ENCODE measurements at places on chromosomes 12 and 14.

GRCh38 chr12:95693689-95694088 lies 96.9 kb downstream of the NTN4 start:
- no peak for DNase-seq

DNA sequence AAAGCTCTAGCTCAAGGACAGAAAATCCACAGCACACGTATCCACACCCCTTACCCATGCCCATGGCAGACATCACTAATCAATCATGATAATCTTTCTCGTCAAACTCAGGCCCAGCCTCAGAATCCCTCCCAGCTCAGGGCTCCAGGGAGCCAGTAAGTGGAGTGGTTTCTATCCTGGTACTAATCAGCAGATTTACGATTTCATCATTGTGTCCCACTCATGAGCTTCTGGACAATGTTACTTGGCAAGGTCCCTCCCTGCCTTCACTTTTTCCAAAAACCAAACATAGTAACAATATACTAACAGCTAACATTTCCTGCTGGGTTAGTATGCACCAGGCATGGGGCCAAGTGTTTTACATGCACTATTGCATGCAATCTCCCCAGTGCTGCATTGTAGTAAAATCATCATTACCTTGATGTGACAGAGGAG lies 45.8 kb upstream of the NCOR2 start:
- peak; percentile 43 for DNase-seq

GRCh38 chr12:114817571-114818425 lies 133.8 kb upstream of the TBX3 start:
- DNase-seq, result no peak

- no peak for DNase-seq
These were observed 12.0 kb upstream of the MDM1 start for GRCh38 chr12:68344126-68344525.

DNA sequence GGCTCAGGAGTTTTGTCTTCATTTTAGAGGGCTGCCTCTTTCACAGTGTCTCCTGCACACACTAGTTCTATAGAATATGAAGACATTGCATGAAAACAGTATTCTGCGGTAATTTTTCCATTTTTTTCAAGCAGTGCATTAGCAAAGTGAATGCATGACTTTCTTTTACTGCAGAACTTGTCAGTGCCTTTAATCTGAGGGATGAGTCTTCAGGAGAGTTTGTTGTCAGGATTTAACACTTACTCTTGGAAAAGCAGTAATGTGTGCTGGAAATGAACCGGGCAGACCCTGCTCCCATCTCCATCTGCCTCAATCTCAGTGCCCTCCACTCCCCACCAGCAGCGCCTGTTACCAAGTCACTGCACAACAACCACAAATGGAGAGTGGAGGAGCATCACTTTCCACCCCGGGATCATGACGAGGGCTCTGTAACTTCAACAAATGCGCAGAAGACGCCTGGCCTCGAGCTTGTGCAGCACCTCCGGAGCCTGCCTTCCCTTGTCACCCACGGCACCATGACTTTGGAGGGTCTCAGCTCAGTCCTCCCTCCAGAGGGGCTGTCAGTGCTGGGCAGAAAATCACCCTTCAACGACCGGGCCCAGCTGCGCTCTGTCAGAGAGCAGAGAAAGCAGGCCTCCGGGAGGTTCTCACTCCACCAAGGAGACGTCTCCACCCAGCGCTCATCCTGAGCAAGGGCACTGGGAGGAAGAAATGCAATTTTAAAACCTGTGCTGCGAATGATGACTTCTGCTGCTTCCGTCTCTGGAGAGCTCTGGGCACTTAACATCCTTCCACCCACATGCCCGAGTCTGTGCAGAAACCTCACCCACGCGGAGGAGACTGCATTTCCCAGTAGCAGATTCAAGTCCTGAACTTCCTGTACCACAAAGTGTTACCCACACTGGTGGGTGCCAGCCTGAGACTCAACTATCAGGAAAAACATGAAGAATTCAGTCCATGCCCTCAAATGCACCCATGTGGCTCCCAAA lies 255.7 kb downstream of the ADGRD1 start:
- no peak for DNase-seq

GRCh38 chr14:25150934-25151790 lies 101.2 kb upstream of the STXBP6 start:
- DNase-seq, result peak; percentile 96

DNA sequence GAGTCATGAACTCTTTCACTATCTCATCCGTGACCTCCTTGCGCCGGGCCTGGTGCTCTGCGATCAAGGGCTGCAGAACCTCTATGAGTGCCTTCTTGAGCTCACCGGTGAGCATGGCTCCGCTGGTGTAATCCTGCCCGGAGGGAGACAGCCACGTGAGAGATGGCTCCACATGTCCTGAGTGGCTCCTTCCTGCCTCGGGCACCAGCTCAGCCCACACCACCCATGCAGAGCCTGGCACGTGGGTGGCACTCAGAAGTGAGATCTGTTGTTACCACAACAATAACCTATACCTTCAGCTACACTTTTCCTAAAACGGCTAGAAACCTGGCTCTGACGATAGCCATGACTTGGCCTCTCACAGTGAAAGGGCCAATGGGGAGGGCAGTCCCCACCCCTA lies 11.8 kb downstream of the SLC25A47 start:
- DNase-seq, result no peak

- no peak for DNase-seq
These were observed 45.9 kb upstream of the CNOT2 start for GRCh38 chr12:70197345-70197744.

DNA sequence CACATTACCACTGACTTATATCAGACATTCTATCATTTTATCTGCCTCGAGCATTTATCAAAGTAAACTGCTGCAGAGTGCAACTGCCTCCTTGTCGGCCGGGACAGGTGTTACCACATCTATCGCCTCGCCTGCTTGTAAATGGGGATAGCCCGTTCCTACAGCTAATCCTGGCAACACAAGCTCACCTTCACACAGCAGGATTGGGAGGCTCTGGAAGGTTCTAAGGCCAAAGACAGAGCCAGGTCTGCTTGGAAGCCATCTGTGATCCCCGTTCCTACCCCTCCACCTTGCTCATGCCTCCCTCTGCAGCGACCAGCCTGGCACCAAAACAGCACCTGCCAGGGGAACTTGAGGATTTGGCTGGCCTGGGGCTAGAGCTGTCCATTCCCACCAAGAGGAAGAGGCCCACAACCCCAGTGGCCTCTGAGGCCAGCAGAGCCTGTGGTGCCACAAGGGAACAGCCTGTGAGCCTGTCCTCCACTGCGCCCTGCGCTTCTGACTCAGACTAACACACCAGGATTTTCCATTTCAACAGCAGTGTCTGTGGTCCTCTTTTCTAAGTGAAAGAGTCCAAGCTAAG lies 114.8 kb upstream of the DIO3 start:
- DNase-seq, result no peak

DNA sequence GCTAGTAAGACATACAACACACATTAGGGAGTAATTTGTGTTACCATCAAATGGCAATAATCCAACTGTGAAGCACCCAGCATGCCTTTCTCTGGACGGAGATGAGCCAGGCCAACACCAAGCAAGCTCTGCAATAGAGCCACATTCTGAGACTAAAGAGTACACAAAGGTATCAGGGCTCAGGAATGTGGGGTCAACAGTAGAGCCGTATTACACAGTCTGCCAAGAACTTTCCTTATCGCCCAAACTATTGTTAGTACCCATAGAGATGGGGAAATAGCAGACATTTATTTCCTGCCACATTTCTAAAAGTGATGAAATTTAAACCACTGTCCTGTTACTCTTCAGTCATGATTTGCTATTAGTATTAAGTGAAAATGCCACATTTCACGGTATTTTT lies 113.7 kb downstream of the BMP4 start:
- no peak for DNase-seq

DNA sequence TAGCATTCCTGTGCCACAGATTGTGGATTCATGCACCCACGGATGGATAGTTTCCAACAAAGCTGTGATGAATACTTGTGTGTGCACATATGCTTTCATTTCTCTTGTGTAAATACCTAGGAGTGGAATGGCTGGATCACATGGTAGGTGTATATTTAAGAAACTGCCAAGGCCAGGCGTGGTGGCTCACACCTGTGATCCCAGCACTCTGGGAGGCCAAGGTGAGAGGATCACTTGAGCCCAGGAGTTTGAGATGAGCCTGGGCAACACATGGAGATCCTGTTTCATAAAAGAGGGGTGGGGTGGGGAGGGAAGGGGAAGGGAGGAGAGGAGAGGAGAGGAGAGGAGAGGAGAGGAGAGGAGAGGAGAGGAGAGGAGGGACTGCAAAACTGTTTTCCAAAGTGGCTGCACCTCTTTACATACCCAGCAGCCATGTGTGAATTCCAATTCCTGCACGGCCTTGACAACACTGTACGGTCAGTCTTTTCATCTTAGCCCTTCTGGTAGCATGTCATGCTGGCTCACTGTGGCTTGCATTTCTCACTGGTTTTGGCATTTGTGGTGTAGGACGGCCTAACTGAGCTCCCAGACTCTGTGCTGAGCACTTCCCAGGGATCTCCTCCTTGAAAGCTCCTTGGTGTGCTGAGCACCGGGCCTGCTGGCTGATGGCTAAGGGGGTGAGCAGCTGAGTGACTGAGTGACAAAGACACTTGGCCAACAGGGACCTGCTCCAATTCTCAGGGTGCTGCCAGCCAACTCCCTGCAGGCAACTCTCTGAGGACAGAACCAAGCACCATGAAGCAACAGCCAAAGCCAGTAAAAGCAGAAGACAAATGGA lies 27.9 kb downstream of the SYNE3 start:
- no peak for DNase-seq

DNA sequence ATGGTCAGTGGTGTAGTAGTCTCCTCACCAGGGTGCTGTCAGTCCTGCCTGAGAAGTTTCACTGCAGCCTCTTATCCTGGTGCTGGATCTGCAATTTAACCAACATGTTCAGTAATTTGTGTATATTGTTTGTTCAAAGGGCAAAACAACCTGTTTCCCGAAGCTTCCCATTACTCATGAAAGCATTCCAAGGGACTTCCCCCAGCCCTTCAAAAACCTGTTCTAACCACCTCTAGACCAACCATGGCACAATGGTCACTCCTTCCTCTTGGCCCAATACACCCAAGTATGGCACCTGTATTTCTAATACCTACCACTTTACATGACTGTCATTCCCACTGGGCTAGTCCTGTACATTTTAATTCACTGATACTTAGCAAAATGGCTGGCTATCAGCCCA lies 12.1 kb downstream of the CKAP4 start:
- no peak for DNase-seq

DNA sequence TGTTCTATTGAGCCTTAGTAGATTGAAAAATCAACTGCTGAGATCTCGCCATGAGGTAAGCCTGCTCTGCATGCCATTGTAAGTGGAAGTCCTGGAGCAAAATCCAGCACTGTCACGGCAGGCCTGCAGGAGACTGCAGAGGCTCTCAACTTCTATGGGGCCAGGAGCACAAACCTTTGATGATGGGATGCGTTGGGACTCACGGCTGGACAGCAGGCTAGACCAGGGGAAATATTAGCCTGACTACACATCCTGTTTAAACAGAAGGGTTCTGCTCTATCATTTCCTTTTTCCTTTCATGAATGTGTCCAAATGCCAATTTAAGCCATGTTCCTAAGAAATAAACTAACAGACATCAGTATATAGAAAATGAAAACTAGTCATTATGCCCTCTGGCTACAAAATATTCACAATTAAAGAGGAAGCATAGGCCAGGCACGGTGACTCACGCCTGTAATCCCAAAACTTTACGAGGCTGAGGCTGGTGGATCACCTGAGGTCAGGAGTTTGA lies 33.9 kb upstream of the RASSF8 start:
- no peak for DNase-seq

- DNase-seq, result peak; percentile 99
These were observed 17.2 kb downstream of the NKX2-1 start for GRCh38 chr14:36502558-36503508.

- DNase-seq, result no peak
These were observed 63.1 kb upstream of the DACT1 start for GRCh38 chr14:58574623-58575022.

- peak; percentile 79 for DNase-seq
These were observed 21.3 kb upstream of the CD27 start for GRCh38 chr12:6423267-6424007.

- DNase-seq, result no peak
These were observed 144.9 kb upstream of the SYT1 start for GRCh38 chr12:78719721-78720120.

- peak; percentile 34 for DNase-seq
These were observed 33.7 kb upstream of the DLK1 start for GRCh38 chr14:100692859-100693558.

- no peak for DNase-seq
These were observed 6.6 kb downstream of the PPP4R4 start for GRCh38 chr14:94180655-94181271.

DNA sequence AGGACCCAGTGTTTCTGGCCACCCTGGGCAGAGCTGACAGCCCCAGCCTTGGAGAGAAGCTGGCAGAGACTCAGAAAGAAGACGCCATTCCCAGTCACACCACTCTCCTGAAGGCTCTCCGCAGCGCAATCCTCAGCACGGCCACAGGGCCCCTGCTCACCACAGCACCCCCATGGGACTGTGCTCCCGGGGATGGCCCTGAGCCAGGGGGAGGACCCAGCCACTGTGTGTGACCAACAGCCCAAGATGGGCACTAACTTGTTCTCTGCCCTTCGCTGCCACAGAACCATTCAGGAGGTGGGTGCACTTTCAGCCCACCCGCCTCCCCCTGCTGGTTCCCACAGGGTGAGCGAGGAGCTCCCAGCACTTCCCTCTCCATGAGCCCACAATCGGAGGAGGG lies 57.1 kb downstream of the CCNK start:
- no peak for DNase-seq

- peak; percentile 21 for DNase-seq
These were observed 6.5 kb downstream of the NFE2 start for GRCh38 chr12:54294152-54294952.

DNA sequence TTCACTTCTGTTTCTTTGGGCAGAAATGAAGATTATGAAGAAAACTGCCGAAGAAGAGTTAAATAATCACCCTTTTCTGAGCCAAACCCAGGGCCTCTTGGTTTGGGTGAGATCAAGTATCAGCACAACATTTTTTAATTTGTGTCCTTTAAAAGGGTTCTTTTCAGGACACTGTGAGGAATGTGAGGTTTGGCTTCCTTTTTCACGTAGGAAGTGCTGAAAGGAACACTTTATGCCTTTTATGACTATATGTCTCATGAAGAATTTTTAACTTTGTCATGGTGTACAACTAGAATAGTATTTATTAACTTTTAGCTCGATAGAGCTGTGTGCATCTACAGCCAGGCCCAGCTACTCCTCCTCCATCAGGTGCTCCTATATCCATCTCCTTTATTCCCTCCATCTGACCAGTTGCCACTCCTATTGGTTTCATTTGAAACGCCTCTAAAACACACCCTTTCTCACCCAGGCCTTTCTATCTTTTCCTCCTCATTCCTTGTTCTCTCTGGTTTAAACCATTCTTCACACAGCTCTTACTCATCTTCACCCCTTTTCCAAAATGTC lies 103.6 kb upstream of the LRIG3 start:
- no peak for DNase-seq

DNA sequence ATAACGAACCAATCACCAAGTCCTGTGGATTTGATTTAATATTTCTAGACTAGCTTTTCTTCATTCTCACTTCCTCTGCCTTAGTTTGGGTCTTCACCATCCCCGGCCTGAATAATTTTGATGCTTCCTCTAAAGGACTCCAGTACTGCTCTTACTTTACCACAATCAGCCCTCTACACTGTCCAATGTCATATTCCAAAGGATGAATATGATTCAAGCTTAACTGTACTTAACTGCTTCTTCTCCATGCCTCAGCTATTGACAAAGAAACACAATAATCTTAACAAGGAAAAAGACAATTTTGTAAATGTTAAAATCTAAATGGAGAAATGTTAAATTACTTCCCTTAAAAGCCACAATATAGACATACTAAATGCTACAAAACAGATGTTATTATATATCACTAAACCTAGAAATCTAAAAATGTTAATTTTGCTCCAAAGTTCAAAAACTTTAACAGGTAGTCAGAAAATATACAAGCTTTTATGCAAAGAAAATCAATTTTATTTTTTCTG lies 70.2 kb downstream of the STXBP6 start:
- DNase-seq, result no peak
